ENCODE measurements at places on chromosomes 4 and X.

- DNase-seq = no peak
Observed at GRCh38 chr4:7074426-7074825, 6.6 kb upstream of the GRPEL1 start.

- DNase-seq = no peak
Observed at GRCh38 chr4:176309772-176310171, 10.0 kb upstream of the SPCS3 start.

DNA sequence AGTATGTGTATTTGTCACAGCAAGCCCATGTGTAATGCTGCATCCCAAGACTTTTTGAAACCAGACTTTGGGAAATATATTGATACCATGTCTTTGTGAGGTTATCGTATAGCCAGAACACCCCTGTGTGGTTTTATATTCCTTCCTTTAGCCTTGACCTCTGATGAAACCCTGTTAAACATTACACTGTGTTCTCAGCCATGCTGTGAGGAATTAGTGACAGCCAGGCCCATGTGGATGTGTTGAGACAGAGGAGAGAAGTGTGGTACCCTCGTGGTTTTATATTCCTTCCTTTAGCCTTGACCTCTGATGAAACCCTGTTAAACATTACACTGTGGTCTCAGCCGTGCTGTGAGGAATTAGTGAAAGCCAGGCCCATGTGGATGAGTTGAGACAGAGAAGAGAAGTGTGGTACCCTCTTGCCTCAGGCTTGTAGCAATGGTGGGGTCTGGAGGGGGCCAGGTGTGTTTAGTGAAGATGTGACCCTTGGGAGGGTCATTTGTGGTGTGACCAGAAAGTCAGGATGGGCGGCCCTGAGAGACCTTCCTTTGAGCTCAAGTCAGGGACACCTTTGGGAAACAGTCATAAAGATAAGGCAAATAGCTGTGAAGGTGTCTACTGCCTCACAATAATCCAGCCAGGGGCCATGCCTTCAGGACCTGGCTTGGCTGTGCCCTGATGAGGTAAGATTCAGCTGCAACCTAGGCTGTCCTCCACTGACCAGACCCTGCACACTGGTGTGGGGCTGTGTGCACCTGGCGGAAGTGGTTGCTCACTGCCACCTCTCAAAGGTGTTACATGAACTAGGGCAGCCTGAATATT lies 110.0 kb downstream of the IRF2 start:
- DNase-seq = no peak

DNA sequence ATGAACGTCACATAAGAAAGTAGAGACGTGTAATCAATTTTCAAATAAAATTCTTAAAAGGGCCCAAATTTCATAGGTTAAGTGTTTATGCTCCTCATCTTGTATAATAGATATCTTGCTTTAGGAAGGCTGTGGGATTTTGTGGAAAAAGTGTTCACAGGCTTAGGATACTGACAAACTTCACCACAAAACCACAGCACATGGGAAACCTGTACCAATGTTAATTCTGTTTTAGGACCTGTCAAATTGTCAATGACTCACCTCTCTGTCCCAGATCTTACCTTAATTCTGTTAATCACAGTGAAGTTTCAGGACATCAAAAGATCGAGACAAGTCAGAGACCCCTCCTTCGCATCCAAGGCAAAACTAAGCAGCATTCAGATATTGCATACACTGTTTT lies 24.2 kb downstream of the FGFBP1 start:
- no peak for DNase-seq

DNA sequence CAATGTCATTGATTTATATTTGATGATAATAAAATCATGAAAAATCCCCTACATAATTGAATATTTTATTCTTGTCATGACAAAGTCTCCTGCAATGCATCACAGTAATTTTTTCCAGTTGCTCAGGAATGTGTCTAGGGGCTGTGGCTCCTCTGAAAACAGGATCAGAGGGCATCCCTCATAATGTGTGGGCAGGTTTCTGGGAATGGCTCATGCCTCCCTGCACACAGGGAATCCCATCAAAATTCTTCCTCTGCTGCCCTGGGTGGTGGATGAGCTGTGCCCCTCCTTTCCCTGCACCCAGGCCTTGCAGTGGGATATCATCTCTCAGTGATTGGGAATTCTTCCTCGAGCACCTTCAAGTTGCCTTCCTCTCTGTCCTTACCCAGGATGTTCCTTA lies 20.4 kb upstream of the PUDP start:
- DNase-seq = no peak

DNA sequence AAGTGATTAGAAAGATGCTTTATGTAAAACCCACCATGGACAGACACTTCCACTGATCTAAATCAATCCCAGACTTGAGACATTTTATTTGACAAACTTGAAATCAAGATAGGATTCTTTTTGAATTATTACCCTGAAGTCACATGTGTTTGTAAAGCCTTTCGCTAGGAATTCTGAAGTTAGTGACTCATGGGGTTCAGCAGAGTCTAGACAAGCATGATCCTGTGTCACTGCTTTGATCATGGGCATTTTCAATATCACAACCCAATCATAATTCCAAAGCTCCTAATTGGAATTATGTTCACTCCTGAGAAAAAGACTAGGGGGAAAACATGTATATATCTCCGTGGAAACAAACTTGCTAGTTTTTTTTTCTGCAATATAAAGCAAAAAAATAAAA lies 67.5 kb upstream of the BMP3 start:
- DNase-seq = no peak

GRCh38 chr4:163694385-163694784 lies 199.9 kb downstream of the TMA16 start:
- DNase-seq = no peak

- DNase-seq = no peak
Observed at GRCh38 chrX:125505207-125505606, 185.5 kb downstream of the TEX13C start.

DNA sequence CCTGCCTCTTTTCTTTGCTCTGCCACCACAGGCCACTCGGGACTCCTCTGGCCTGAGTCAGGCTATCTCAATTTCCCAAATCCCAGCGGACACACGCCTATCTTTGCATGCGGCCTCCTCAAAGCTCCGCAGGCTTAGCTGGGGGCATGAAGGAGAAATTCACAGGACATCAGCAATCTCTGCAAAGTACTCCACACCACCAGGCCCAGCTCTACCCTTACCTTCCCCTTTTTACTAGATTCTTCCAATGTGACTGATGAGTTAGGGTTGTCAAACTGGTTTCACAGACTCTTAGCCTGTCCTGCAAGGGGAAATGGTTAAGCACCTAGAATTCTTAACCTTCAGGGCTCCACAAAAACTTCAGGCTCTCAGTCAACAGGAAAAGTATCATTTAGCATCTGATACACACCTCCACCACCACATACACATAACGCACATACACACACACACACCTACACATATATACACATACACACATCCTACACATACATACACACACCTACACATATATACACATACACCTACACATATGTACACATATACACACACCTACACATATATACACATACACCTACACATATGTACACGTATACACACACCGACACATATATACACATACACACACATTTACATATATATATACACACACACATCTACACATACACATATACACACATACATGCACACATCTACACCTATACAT lies 349.1 kb downstream of the ANK2 start:
- no peak for DNase-seq

- no peak for DNase-seq
Observed at GRCh38 chr4:156575430-156576073, 396.0 kb downstream of the PDGFC start.

- DNase-seq = no peak
Observed at GRCh38 chrX:101918751-101919150, 13.1 kb downstream of the ZMAT1 start.

GRCh38 chr4:169249214-169249973 lies 21.4 kb downstream of the SH3RF1 start:
- DNase-seq = no peak

DNA sequence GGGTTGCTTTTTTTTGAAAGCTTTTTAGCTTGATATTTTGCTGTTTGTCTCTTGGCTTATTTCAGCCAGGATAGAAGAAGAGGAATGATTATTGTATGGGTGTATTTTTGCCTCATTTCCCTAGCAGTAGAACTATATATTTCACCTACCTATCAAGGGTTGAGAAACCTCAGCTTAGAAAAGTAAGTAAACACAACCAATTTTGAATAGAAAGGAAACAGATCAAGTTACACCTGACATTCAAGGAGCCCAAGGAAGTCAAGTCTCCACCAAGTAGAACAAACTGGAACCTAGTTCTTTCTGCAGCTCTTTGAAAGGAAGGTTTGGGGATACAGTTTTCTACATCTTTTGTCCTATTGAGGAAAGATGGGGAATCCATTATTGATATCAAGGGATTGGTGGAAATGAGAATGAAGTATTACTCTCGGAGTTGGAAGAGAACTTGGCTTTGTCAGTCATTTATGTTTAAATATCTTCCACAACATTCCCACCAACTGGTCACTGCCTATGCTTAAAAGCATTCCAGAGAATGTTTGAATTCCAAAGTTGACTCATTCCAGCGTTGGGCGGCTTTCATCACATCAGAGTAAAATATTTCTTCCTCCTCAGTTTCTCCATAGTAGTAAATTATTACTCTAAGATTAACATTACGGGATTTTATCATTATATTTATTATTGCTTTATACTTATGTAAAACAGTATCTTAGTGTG lies 207.8 kb upstream of the CNKSR2 start:
- no peak for DNase-seq

DNA sequence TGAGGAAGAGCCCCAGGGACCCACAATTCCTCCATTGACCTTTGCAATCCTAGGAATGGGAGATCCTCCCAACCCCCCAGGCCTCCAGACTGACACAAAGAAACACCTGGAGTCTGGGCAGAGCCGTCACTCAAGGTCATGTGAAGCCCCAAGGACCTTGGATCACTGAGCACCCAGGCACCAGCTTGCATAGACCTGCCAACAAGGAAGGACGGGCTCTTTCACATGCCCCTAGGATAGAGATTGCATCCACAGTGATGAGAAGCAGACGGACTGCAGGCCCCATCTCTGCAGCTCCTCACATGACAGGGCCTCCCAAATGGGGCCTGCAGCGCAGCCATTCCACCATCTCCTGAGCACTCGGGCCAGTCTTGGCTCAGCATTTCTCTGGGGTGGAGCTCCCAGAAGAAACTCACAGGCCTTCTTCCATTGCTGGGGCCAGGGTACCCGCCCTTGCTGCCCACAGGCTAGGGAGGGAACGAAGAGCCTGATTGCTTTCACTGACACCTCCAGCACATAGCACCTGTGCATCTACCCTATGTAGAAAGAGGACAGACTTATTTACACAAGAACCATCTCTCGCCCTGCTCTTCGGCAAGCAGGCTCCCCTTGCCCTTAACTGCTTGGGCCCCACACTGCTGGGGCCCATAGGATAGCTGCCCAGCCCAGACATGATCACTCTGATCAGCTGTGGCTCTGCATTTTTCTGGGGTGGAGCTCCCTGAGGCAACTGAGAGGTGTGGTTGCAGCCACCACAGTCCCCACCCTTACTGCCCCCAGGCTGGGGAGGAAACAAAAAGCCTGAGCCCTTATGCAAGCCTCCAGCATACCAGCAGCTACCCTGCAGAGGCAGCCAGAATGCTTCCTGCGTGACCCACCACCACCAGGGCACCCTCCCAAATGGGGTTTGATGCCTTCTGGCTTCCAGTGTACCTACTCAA lies 185.7 kb upstream of the ZCCHC13 start:
- no peak for DNase-seq

DNA sequence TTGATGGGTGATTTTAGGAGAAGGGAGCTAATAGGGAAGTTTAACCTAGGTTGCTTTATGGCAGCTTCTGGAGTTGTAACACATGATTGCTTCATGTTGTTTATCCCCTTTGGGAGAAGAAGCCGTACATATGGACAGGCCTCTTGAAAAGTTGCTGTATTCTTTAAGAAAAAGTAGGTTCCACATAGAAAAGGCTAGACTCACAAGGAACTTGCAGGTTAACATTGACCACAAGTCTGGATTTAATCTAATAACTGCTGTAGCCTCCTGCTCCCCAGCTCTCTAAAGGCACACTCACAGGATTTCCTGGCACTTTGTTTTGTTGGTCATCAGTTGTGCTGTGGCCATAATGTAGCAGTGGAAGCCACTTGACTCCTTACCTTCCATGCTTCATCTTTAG lies 19.7 kb downstream of the FNIP2 start:
- DNase-seq = no peak

- DNase-seq = no peak
Observed at GRCh38 chr4:138158746-138159297, 83.3 kb downstream of the SLC7A11 start.

GRCh38 chr4:6716018-6716911 lies at the start of gene BLOC1S4:
Gene BLOC1S4 (plus strand): TSS chr4:6716174. CDS start chr4:6716210, 36 bp downstream.
- peak; percentile 76 for DNase-seq

- no peak for DNase-seq
Observed at GRCh38 chrX:51891821-51892551, 1.4 kb upstream of the MAGED1 start.

- no peak for DNase-seq
Observed at GRCh38 chr4:17966312-17966711, 55.2 kb downstream of the LCORL start.

- DNase-seq = no peak
Observed at GRCh38 chr4:145066063-145066501, 31.9 kb downstream of the ANAPC10 start.

- DNase-seq = no peak
Observed at GRCh38 chrX:41602816-41603345, 85.9 kb upstream of the GPR34 start.

DNA sequence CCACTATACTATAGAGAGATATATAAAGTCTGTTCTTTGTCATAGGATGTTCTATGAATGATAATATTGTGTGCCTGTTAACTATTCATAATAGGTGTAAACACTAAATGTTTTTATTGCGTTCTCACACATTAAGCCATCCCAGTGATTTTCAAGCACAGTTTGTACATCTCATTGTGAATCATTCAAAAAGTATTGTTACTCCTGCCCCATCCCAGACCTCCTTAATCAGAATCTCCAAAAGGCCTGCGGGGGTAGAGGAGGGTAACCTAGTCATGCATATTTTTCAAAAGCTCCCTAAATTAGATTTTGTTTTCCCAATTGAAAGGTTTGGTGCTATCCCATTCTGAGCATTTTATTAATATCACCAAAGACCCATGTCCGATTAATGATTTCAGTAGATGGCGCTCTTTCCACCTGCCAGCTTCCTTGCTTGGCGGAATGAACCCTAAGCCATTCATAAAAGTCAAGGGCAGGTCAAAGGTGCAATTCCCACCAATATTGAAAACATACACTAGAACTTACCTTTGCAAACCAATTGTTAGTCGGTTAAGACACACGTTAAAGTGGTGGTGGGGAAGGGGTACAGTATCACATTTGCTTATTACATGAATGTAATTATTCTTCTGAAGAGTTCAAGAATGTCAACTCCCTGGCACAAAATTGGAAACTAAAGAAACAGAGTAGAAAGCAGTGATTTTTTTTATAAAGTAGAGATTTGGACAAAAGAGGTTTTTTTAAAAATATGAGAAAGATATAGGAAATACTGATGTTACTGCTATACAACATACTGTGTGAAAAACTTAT lies 5.8 kb upstream of the TET2 start:
- peak; percentile 20 for DNase-seq

- DNase-seq = no peak
Observed at GRCh38 chr4:115353370-115353769, 239.9 kb upstream of the NDST4 start.

DNA sequence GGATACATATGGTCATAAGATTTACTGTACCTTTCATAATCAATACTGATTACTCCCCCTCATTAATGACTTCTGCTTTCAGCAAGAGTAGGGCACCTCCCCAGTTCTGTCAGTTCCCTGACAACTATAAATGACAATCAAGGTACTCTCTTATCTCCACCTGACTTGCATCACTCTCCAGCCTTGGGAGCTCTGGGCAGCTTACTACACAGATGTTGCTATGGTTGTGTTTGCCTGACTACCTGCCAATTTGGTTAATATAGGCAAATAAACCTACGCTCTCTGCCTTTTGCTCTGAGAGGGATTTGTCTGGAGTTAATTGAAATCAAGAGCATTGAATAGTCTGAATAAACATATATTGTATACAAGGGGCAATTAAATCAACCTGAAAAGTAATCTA lies 22.8 kb upstream of the MAP7D3 start:
- no peak for DNase-seq
